ENCODE measurements at places on chromosomes 7 and 10. TPM values are rescaled to one million over a fixed set of nuclear protein-coding genes. Genes with fewer than 3 reads are reported as not detected.
A peak's percentile ranks its signal among the peaks of the same experiment; 100 is the strongest.

DNA sequence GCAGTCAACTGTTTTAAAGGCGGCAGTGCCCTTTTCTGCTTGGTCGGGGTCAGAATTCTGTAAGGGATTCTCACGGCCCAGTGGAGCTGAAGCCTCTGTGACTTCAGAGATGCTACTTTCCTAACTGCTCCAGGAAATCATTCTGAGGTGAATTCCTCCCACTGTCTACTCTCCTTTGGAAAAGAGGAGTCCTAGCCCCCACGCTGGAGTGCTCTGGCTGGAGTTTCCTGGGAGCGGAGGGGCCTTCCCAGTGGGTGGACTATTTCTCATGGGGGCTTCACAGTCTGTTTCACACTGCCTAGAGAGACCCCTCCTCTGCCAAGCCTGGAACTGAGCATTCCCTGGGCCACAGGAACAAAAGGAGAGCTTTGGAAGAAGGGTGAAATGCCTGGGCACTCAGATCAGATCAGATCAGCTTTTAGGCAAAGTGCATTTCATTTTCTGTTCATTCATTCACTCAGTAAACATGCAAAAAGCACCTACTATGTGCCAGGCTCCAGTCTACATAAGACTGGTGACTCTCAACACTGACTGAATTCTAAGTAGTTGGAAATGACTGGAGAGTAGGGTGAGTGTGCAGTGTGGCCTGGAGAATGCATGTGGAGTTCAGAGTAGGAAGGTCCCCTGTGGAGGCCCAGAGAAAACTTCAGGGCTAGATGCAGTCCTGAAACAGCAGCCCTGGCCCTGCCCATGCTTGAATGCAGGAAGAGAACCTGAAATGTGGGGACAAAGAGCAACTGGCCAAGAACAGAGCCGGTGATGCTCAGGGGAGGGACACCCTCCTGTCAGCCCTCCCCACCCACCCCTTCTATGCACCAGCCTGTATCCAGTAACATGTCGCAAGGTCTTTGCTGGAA lies 12.2 kb downstream of the ZNF488 start:
- no peaks in the 10 kb centered on the region for H3K27me3 ChIP-seq
- peak; percentile 47 for DNase-seq
- no peaks in the 10 kb centered on the region for H3K4me1 ChIP-seq
- no peak overlapping the region for H3K27ac ChIP-seq
- no peaks in the 10 kb centered on the region for H3K36me3 ChIP-seq

DNA sequence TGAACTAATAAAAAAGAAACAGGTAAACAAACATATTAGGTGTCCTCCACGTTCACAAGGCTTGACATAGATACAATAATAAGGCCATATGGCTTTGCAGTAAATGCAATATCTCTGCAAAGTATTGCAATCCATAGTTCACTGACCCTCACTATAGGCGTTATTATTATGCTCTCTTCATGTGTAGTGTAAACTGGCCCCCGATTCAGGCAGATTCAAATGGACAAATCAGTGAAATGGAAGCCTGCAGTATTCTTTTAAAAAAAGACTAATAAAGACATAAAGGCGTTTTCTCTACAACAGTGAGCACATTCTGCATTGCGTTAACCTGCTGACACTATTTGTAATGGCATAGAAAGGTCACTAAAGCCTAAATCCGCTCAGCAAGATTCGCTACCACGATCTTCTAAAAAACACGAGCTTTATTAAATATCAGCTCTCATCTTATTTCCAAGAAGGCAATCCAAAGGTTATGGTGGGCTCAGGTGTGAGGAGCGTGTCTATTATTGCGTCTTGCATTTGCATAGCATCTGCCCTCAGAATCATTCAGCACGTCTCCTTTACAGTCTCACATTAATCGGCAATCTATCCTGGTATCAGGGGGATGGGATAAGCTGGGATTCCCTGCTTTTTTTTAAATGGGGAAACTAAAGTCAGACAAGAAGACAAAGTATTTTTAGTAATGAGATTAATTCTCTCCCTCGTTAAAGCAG lies 36.2 kb downstream of the FRMD4A start:
- H3K4me1 ChIP-seq = peaks cover 18% of the 10 kb centered on the region
- H3K4me3 ChIP-seq = no peak overlapping the region
- DNase-seq = no peak
- H3K36me3 ChIP-seq = no peaks in the 10 kb centered on the region

- no peaks in the 10 kb centered on the region for H3K4me1 ChIP-seq
- no peak overlapping the region for H3K4me3 ChIP-seq
- no peaks in the 10 kb centered on the region for H3K36me3 ChIP-seq
- no peaks in the 10 kb centered on the region for H3K27me3 ChIP-seq
Observed at GRCh38 chr10:4426866-4427265, 399.1 kb upstream of the AKR1E2 start.

DNA sequence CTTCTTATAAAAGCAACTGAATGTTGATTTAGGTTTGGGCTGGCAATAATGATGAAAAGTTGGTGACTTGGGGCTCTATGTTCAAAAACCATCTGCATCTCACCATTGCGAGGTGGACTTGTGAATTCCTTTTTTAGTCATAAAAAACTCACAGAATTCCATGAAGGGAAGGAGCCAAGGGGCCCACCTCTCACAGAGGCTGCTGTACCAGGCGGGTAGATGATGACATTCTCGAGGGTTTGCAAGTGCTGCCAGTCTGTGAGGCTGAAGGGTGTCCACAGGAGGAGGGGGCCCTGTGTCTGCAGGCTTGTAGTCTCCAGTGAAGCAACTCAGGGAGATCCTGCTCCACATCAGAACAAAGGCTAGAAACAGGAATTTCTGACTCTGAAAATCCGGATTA lies 195.5 kb upstream of the ZNF32 start:
- H3K4me3 ChIP-seq = no peak overlapping the region
- no peaks in the 10 kb centered on the region for H3K4me1 ChIP-seq
- no peaks in the 10 kb centered on the region for H3K36me3 ChIP-seq
- no peak overlapping the region for H3K27ac ChIP-seq
- H3K27me3 ChIP-seq = no peaks in the 10 kb centered on the region

- DNase-seq = no peak
- H3K27ac ChIP-seq = no peak overlapping the region
- H3K27me3 ChIP-seq = no peaks in the 10 kb centered on the region
- no peak overlapping the region for H3K4me3 ChIP-seq
- peaks cover 47% of the 10 kb centered on the region for H3K4me1 ChIP-seq
Observed at GRCh38 chr7:86966916-86967315, 92.5 kb downstream of the ELAPOR2 start.

DNA sequence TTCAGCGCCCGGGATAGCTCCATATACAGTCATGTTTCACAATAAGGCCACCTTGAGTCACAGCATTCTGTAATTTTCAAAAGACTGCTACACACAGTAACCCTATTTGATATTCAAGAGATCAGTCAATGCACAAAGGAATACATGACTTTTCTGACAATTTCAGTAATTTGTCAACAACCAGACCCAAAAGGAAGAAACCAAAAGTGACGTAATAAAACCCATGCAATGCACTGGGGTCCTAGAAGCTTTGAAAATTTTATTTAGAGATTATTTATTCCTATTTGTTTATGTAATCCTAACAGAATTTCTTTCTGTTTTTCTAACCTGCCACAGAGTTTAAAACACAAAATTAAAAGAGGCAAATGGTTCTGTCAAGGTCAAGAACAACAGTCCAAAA lies 421.2 kb downstream of the DPP6 start:
- no peak overlapping the region for H3K4me3 ChIP-seq
- no peaks in the 10 kb centered on the region for H3K36me3 ChIP-seq
- H3K27ac ChIP-seq = no peak overlapping the region
- DNase-seq = no peak

Gene CAMK2B
- not detected for total RNA-seq

- no peaks in the 10 kb centered on the region for H3K4me1 ChIP-seq
- no peaks in the 10 kb centered on the region for H3K27me3 ChIP-seq
- DNase-seq = no peak
- H3K27ac ChIP-seq = no peak overlapping the region
- no peaks in the 10 kb centered on the region for H3K36me3 ChIP-seq
Observed at GRCh38 chr7:82384779-82385178, 58.8 kb downstream of the CACNA2D1 start.

Gene CABCOCO1
- 1.2 TPM for total RNA-seq

DNA sequence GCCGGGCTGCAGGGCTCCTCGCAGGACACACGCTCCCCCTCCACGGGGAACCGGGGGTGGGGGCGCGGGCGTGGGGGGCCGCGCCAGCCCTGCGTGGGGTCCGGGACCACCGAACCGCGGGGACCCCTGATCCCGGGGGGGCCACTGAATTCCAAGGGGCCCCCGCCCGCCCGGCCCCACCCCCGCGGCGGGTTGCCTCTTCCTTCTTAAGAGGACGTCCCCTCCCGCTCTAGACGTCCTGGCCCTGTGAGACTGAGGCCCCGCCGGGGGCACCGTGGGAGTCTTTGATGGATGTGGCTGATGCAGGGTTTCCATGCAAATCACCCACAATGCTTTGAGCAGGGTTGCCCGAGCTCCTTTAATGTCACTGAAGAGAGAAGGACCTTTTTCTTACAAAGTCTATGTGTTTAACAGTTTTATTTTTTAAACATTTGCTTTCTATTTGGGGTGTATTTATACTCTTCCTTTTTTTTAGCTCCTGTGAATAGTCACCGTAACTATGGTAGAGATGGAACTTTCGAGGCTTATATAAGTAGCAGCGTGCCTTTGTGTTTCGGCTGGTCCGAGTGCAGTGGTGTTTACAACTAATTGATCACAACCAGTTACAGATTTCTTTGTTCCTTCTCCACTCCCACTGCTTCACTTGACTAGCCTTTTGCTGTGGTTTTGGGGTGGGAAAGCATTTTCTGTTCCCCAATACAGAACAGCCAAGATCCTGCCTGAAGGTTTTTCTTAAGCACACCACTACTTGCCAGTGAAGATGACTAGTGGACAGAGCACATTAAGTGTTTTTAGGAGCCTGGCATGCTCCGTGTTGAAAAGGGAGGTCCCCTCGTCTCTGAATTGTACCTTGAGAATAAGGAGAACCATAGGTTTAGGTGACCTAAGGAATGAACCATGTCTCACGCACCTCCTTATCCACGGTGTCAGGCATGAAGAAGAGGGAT lies 44.8 kb downstream of the PDIA4 start:
- peak; percentile 93 for DNase-seq
- H3K36me3 ChIP-seq = no peaks in the 10 kb centered on the region
- H3K27me3 ChIP-seq = no peaks in the 10 kb centered on the region
- peak overlapping the region; percentile 96 for H3K4me3 ChIP-seq
- H3K27ac ChIP-seq = peak overlapping the region; percentile 98
- H3K4me1 ChIP-seq = no peaks in the 10 kb centered on the region

- no peaks in the 10 kb centered on the region for H3K36me3 ChIP-seq
- peak; percentile 70 for DNase-seq
- no peak overlapping the region for H3K27ac ChIP-seq
- no peaks in the 10 kb centered on the region for H3K27me3 ChIP-seq
- no peak overlapping the region for H3K4me3 ChIP-seq
Observed at GRCh38 chr10:64379898-64380297, 858.7 kb downstream of the REEP3 start.

DNA sequence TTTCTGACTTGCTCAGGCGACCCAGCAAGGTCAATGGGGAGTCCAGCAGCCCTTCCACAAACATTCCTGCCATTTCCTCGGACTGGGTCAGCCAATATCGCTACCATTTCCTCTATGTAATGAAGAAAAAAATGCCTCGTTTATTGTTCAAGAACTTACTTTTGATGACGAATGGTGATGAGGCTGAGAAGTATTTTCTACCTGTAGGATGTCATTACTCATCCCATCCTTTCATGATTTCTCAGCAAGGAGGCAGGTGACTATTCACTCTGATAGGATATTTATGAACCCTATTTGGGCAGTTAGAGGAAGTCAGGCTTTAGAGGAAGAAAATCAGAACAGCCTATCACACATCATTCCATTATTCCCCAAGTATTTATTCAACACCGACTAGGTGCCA lies 178.6 kb downstream of the FANK1 start:
- H3K4me1 ChIP-seq = no peaks in the 10 kb centered on the region
- no peak overlapping the region for H3K27ac ChIP-seq
- H3K4me3 ChIP-seq = no peak overlapping the region
- peaks cover 6% of the 10 kb centered on the region for H3K27me3 ChIP-seq
- no peak for DNase-seq

- H3K36me3 ChIP-seq = no peaks in the 10 kb centered on the region
- H3K27me3 ChIP-seq = no peaks in the 10 kb centered on the region
- H3K27ac ChIP-seq = no peak overlapping the region
- H3K4me3 ChIP-seq = no peak overlapping the region
- H3K4me1 ChIP-seq = no peaks in the 10 kb centered on the region
- no peak for DNase-seq
Observed at GRCh38 chr7:44087911-44088838, 5.8 kb upstream of the POLM start.

GRCh38 chr7:69062020-69062765 lies 536.1 kb upstream of the AUTS2 start:
- H3K36me3 ChIP-seq = no peaks in the 10 kb centered on the region
- peak overlapping the region; percentile 38 for H3K4me3 ChIP-seq
- H3K27me3 ChIP-seq = no peaks in the 10 kb centered on the region
- no peak for DNase-seq
- no peaks in the 10 kb centered on the region for H3K4me1 ChIP-seq

DNA sequence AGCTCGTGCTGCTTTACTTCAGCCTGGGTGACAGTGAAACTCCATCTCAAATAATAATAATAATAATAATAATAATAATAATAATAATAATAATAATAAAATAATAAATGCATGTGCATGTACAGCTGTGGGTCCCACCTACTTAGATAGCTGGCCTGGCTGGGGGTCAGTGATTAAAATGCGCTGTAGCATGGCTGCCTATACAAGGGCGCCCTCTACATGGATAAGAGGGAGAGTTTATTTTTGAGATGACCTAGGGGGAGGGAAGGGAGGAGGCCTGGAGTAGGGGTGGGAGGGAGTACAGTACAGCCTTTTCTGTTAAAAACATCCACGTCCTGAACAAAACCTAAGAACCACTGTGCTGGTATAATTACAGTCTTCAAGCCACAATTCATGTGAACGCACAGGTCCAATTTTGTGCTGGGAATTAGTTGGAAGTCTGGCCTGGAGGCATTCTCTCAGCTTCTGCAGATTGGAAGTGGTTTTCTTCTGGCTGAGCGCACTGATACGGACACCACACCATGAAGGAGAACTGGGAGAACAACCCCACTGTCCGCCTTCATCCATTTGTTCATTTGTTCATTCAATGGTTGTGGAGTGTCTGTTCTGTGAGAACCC lies 146.5 kb downstream of the TMEM178B start:
- no peaks in the 10 kb centered on the region for H3K4me1 ChIP-seq
- H3K4me3 ChIP-seq = no peak overlapping the region
- no peak for DNase-seq
- H3K27ac ChIP-seq = no peak overlapping the region
